CD4-positive, alpha-beta T cell treated with Interleukin-17A for 1 hour (primary cell): ENCODE measurements at places on chromosomes 6 and 20.

GRCh38 chr20:40703975-40704530 is 15.0 kb upstream of the MAFB start:
- no peak for DNase-seq

GRCh38 chr20:61850926-61851900 is 214.5 kb downstream of the TAF4 start:
- no peak for DNase-seq

DNA sequence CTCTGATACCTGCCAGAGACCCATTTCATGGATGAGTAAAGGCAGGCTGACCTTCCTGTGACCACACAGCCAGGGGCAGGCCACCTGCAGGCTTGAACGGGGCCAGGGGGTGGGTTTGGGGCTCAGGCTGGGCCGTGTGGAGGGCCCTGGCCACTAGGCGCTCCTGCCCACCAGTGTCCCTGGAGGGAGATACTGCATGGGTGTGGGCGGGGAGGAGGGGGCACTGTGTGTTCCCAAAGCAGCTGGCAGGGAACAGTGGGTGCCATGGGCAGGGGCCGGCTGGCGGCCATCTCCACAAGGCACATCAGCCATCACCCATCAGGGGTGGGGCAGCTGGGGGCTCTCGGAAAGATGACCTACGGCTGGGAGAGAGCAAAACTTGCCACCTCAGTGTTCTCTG is 15.4 kb downstream of the SRC start:
- DNase-seq: no peak

GRCh38 chr20:37567671-37568588 is 40.3 kb upstream of the BLCAP start:
- no peak for DNase-seq

GRCh38 chr20:25389401-25389857 is 1.2 kb downstream of the ABHD12 start:
- DNase-seq: peak; percentile 6

DNA sequence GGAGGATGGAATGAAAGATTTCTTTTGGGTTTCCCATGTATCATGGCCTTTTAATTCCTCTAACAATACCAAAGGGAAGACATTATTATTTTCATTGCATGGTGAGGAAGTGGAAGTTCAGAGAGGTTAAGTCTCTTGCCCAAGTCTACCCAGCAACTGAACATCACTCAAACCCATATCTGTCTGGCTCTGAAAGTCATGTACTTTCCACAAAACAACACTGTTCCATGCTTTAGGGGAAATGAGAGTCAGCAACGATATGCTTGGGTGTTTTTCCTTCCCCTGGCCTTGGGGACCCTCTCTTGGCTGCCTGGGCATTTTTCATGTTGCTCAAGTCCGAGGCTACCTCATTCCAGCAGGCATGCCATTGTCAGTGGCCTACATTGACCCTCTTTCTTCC is 118.8 kb downstream of the ADTRP start:
- DNase-seq: no peak

- no peak for DNase-seq
Measured at GRCh38 chr6:11806561-11807317, 28.1 kb upstream of the ADTRP start.

DNA sequence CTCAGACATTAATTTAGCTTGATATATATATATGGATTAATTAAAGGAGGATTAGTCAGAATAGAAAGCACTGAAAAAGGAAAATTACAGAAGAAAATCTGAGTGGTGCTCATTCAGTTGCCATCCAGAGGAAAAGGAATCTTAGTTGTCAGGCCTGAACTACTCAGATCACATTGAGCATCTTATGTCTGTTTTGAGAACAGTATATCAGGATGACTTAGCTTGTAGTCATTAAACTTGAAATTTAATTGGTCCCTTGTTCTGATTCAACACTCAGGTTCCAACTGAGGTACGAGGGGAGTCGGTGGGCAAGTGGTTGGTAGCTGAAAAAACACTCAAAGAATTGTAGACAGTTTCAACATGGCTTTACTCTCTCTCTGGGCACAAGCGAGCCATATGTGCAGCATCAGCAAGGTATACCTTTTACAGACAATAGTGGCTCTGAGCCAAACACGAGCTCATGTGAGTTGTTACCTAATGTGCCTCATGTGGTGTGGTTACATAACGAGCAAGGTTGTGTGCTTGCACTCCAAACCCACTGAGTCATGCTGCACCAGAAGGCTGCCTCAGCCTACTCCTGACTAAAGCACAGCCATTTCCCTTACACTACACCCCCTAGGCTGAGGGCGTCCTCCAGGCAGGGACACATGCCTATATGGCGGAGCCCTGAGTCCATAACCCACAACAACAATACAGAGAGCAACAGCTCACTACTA is 73.0 kb upstream of the HMGN3 start:
- DNase-seq: no peak

DNA sequence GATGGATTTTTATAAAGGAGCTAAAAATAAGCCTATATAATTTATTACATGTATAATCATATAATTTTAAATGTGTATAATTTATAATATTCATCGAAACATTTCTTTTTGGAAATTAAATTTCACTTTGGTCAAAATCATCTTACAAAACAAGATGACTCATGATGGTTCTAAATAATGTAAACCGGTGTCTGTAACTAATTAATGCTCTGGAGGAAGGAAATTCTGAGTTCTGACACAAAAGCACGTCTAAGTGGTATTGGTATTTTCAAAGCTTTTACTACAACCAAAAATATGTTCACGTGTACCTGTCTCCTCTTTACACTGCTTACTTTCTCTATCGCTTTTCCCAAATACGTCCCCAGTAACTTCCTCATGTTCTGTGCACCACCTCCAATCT is 134.1 kb downstream of the MTHFD1L start:
- no peak for DNase-seq

- no peak for DNase-seq
Measured at GRCh38 chr6:127833336-127833735, 67.5 kb downstream of the THEMIS start.

DNA sequence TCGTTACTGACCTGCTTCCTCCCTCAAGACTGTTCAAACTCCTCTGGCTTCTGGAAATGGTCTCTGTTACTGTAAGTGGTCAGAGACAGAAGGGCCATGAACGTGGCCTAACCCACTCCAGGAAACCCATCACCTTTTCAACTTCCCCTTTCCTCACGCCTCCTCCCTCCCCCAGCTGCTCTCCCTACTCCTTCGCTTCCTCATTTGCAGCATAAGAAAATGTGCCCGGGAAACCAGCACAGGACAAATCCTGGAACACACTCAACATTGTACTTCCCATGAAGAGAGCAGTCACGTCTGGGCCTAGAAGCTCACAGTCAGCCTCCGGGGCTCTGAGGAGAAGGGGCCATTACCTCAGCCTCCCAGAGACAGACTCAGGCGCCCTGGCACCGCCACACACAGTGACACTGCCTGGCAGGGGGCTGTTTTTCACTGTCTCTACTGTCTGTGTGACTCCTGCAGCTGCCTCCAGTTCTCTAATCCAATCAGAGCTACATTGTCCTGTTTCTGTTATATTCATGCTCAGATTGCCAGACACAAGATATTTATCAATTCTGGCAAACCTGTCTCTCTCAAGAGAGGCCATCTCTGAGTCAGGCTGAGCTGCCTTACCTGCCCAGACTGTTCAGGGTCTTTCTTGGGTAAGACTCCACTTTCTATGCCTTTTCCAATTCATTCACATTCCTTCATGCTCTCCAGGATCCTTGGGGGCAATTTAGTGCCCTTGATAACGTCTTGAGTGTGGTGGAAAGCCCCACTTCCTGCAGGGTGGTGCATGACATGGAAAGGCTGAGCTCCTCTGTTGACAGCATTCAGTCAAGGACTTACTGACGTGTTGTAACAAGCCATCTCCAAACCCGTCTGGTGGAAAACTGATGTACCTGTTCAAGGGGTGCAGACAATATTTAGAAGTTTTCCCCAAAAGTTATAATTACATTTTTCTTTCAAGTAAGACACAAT is 242.2 kb downstream of the HIVEP2 start:
- no peak for DNase-seq

GRCh38 chr6:505374-505773 is 113.8 kb downstream of the IRF4 start:
- no peak for DNase-seq

DNA sequence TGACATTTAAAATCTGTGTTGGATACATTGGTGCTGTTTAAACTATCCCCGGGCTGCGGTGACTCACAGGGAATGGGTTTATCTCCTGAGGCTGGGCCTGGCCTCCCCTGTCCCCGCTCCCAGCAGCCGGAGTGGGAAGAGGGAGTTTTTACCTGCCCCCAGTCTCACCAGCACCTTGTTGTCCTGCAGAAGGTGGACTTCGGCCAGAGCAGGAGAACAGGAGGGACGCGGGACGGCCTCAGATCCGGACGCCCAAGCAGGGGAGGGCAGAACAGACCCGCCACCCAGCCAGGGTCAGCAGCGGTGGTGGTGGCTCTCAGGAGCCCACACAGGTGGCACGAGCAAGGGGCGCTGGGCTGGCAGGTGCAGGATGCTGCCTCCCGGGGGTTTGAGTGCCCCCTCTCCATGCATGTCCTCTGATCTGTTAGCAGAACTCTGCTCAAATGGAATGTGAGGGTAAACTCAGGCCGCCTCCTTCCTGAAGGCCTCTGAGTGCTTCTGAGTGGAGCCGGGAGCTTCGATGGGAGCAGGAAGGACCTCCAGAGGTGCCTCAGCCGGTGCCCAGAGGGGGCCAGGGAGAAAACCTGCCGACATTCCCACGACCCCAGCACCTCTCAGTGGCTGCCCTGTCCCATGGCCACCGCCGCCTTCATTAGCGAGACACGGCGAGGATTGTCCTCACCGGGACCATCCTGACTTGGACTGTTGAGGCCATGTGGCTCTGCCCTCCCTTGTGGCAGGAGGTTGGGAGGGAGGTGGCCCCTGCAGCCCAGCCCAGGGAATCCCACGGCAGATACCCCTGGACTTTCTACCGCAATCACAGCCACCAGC is 43.4 kb upstream of the MRGBP start:
- no peak for DNase-seq

GRCh38 chr6:134161041-134161440 is 108.6 kb upstream of the SLC2A12 start:
- no peak for DNase-seq

DNA sequence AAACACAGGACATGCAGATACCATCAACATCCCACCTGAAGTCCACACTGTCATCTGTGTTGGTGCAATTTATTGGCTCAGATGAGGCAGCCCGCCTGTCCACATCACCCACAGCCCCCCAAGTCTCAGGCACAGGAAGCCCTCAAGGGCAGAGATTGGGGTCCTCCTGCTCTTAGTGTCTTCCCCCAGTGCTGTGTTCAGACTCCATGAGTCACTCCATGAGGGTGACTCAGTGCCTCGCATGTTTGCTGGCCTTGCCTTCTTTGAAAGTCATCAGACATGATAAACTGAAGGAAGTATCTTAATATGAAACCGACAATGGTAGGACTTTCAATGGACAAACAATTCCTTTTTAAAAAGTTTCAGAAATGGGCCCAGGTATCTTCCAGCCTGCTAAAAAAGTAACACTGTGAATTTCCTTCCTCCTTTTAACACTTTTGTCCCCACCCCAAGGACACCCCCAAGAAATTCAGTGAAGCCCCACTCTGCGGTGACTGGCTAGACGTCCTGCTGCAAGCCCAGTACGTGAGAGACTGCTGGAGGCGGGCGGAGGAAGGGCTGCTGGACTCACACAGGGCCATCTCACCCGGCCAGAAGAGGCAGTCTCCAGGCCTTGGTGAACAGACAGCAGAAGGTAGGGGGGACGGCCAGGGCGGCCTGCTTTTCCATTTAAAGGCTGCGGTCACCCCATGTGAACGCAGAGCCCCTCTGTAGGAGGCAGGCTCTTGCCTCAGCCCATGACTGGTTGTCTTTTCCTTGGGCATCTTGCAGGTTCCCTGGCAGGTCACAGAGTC is 43.0 kb upstream of the KCNK16 start:
- DNase-seq: no peak

DNA sequence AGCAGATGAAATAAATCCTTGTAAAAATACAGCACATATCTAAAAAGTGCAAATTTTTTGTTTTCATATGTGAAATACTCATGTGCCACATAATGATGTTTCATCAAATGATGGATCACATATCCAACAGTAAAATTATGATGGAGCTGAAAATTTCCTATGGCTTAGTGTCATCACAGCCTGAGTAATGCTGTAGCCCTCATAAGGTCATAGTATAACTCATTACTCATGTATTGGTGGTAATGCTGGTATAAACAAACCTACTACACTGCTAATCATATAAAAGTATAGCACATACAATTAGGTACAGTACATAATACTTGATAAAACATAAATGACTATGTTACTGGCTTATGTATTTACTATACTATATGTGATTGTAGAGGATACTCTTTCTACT is 12.9 kb downstream of the TSPYL1 start:
- no peak for DNase-seq

GRCh38 chr6:36973647-36974046 is 12.3 kb downstream of the MTCH1 start:
- DNase-seq: no peak
